Endothelial cell of coronary artery (primary cell): ENCODE measurements at places on chromosomes 5 and 9. TPM values are rescaled to one million over a fixed set of nuclear protein-coding genes. Genes with fewer than 3 reads are reported as not detected.

Gene OR1L1
- total RNA-seq: not detected in 2 replicates

Gene PRUNE2
- 5.6 and 20.7 TPM in 2 replicates for total RNA-seq

Gene OMD
- total RNA-seq: 0.94 TPM in 1 of 2 replicates, not detected in the other

Gene GIN1
- 4.2 and 5.1 TPM in 2 replicates for total RNA-seq

Gene ADCY2
- not detected in 2 replicates for total RNA-seq

Gene PCDHGB7
- total RNA-seq: 5.8 and 6.8 TPM in 2 replicates

Gene SCGB3A2
- not detected in 2 replicates for total RNA-seq

Gene ADAMTSL1
- 21.6 and 25.0 TPM in 2 replicates for total RNA-seq

Gene OSMR
- total RNA-seq: 9.7 and 54.0 TPM in 2 replicates

Gene ARID3C
- total RNA-seq: 0.09 TPM in 2 replicates

Gene LCN12
- total RNA-seq: 0.09 TPM in 1 of 2 replicates, not detected in the other

Gene SMIM23
- not detected in 2 replicates for total RNA-seq

Gene CHSY3
- total RNA-seq: 4.1 and 6.9 TPM in 2 replicates
